LNCaP clone FGC (cell line): ENCODE measurements at places on chromosomes 7 and 10.

DNA sequence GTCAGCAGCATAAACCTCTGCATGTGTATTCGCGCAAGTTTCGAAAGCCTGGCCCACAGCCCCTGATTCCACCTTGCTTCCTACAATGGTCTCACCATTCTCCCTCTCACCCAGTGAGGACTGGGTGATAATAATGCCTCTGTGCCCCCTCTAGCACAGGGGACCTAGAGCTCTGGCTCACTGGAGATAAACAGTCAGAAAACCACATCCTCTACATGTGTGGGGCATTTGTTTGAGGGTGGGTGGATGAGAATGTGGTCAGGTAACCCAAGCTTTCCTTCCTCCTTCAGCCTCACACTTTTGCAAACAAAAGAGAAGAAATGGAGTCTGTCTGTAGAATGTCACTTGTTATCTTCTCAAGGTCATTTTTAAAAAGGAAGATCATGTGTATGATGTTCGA, 373.5 kb downstream of the KCNMA1 start:
- no peak for DNase-seq

GRCh38 chr7:90661290-90662151, 65.4 kb downstream of the CDK14 start:
- no peak for DNase-seq

DNA sequence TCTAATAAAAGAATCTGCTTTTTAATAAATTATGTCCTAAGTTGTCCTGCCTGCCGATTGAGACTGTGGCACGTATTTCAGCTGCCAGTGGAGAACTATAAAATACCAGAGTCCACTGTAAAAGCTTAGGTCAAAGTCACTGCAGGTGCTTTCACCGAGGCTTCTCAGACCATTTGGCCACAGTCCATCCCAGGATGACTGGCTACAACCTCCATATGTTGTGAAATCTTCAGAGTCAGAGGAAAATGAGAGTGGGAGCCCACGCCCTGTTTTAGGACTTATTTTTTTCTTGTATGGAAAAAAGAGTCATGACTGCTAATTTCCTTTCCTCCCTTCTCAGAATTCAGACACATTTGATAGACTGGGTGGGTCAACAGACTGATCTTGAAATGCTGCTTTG, 182.9 kb downstream of the ANK3 start:
- DNase-seq = peak; percentile 53

- no peak for DNase-seq
Measured at GRCh38 chr10:30625080-30625479, 4.5 kb downstream of the LYZL2 start.

DNA sequence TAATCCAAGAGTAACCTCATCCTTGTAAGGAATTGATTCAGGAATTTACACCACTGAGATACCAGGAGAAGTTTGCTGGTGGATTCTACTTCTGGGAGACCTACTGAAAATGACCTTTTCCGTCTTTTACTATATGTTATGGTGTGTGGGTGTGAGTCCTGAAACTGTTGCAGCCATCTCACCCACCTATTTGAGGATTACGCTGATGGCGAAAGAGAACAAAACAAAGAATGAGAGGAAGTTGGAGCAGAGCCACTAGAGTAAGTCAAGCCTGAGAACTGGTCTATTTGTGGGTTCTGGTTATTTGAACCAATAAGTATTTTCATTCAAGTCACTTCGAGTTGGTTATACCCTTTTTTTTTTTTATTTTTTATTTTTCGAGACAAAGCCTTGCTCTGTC, 12.7 kb upstream of the ABCC2 start:
- no peak for DNase-seq

GRCh38 chr7:44771358-44771757, 22.7 kb downstream of the ZMIZ2 start:
- DNase-seq = no peak

DNA sequence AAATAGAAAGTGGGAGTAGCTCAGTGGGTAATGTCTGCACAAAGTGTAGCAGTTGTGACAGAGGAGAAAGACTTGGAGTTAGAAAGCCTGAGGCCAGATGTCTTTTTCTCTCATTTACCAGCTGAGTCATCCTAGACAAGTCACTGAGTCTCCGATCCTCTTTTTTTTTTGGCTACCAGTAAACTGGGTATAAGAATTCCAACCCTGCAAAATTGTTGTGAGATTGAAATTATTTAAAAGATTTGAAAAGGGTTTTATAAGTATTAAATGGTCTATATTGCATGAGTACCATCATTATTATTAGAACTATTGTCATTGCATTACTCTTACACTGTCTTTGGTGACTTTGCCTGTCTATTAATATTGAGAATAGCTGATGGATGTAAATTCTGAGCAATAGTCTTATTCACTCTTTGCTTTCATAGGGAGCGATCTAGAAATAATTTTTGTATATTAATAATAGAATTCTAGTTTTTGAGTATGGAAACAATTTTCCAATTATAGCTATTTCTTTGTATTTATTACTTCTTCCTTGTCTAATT, 74.0 kb downstream of the ARID5B start:
- DNase-seq = no peak

GRCh38 chr10:67527351-67527750, 168.6 kb downstream of the CTNNA3 start:
- no peak for DNase-seq

DNA sequence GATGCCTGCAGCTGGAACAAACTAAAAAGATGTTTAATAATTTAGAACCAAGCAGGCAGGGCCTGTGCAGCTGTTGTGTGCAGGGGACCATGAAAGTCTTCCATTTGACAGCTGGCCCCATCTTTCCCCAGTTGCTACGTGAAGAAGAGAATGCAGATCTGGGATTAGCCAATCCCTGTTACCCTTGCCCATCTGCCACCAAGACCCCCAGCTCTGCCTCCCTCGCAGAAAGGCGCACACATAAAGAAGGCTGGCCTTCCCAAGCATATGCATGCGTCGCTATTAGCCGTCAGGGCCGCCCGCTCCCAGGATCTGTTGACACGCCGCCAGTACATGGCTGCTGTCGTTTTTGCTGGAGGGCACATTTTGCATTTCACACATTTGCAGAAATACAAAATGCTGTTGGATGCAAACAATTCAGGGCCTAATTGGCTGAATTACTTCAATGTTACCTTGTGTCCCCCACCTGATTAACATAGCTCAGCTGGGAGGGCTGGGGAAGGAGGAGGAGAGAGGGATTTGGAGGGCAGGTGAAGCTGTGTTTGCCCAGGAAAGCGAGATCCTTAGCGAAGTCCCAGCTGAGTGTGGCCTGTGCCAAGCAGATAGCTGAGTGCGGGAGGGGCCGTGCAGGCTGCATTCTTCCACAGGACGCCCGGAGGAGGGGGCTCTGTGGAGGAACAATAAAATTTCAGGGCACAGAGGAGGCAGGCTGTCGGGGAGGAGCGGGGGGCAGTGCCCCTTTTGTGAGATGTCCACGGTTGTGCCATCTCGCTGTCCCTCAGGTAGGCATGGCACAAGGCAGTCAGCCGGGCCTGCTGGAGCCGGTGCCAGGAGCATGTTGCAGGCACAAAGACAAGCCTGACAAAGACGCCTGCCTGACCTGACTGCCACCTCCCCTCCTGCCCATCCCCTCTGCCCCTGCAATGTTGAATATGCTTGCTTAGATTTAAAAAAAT, 443.0 kb upstream of the MKI67 start:
- no peak for DNase-seq

DNA sequence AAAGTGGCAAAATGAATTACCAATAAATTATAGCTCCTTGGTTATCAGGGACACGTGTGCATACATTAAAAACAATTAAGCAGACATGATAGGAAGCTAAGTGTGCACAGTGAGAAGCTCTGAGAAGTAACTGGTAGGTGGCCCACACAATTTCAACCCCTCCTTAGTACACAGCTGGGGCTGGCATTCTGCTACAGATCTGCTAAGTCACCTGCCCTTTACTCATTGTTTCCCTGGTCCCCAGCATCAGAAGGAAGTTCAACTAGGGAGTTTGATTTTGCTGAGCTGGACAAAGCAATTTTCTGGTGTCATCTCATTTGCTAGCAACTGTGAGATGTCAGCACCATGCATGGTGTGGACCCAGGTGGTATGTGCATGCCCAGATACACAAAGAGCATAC, 424.1 kb upstream of the NPVF start:
- no peak for DNase-seq

DNA sequence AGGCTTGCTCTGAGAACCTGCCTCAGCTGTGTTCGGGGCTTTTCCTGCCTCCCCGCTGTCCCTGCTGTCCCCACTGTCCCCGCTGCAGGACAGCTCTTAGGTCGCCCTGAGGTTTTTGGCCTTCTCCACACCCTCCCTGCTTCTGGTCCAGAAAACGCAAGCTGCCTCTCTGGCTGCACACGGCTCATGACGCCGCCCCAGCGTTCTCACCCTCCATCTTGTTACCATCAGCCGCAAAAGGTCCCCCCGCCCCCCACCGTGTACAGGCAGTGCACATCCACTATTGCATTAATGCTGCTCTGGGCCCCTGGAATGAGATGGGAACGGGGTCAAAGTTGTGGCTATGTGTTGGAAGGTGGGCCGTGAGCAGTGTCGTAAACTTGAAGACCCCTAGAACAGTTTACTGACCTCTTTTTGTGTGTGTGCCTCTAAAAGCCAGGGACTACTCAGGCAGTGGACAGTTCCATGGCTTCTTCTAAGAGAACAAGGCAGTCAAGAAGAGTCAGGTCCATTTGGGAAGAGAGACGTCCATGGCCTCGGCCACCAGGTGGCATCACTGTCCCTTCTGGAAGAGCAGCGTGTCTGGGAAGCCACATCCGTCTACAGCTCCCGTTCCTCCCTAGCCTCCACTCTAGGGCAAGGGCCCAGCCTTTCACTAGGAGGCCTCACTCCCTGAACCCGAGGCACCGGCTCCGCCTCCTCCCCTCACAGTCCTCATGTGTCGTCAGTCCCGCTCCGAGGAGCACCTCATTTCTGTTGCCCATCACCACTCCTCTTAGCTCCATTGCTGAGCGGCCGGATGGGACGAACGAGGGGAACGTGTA, 38.5 kb upstream of the MKRN1 start:
- DNase-seq = peak; percentile 72

DNA sequence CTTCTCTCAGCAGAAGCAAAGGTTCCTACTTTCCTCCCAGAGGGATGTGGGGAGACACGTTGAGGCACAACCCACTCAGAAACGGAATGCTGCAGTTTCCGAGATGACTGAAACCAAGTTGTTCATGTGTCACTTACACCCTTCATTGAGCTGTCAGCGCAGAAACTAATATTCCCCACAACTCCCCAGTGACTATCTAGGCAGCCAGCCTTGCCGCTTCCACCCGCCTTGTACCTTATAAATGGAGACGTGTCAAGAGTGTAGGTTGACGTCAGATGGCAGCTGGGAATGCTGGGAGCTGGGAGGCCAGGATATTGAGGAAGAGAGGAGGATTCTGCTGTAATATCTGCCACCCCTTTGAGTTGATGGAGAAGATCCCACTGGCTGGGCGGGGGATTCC, 15.1 kb downstream of the GPR26 start:
- DNase-seq = no peak

- peak; percentile 3 for DNase-seq
Measured at GRCh38 chr10:106711313-106711906, 453.1 kb downstream of the SORCS1 start.

DNA sequence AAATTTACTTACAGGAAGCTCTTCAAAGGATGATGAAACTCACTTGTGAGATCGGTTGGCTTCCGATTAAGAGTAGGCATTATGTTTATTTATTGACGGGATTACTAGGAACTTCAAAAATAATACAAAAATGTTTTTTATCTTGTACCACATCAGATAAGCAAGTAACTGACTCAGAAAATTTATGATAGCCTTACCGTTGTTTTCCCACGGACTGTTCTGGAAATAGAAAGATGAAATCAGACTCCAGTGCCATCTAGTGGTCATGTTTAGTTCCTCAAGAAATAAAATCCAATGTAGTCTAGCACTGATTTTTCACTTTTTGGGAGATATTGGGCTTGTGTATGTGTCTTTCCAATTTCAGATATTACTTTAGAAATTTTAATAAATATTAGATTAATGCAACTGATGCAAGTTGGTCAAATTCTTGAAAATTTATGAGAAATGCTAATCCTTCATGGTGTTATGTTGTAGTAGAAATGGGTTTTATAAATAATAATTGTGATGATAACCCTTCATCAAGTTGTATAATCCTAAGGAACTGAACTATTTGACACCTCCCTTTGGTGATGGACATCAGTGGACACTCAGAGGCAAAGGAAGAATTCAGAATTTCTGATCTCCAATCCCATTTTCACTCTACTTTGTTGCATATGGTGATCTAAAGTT, 168.8 kb downstream of the TMEM26 start:
- DNase-seq = peak; percentile 50
